ENCODE measurements at places on chromosomes 12 and 14.

DNA sequence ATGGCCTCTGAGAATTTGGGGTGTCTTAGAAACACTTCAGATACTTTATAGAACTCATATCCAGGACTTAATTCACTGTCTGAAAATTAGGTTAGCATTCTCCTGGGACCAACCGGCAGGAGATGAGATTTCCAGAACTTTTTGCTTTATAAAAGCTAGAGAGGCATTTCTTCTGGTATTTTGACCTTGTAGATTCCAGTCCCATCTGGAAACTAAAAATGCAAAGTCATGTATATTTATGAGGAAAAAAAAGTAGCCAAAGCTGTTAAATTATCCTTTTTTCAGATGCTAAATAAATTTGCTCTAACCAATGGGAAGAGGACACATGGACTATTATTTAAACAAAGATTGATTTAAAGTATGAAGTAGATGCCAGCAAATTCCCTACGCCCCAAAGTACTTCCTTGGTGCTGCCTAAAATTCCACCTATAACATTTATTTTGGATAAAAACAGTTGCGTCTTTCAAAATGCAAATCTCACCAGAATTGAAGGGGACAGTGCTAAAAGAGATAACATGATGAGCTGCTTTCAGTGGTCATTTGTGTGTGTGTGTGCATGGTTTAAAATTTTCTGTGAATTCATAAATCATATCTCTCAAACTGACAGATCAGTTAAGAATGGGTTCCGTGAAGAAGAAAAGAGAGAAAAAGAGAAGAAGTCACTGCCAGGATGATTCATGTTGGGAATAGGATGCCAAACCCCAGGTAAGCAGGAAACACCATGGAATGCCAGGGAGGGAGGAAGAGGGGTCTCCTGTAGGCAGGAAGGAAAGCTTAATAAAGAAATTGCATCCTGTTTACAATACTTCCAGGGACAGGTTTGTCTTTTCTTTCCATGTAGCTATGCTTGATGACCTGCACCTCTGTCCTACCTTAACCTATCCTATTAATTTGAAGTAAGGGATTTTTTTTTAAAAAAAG is 97.7 kb upstream of the RGS6 start:
- no peak for DNase-seq

- DNase-seq = no peak
Observed at GRCh38 chr14:87916103-87916885, 76.7 kb downstream of the GALC start.

DNA sequence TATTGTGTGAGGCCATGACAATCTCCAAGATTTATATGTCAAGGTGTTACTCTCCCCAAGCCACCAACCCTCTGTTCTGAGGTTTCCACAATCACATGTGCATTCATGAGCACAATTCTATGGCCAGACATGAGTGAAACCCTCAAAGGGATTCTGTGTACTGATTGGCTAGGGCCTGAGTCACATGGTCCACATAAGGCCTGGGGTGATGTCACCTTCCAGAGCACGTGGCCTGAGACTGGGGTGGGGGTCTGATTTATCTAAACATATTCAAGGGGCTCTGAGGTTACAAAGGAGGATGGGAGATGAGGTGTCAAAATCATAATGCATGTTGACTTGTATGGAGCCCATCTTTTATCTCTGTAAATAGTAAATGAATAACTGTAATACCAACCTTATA is 1369.9 kb upstream of the TMEM132C start:
- DNase-seq = no peak

DNA sequence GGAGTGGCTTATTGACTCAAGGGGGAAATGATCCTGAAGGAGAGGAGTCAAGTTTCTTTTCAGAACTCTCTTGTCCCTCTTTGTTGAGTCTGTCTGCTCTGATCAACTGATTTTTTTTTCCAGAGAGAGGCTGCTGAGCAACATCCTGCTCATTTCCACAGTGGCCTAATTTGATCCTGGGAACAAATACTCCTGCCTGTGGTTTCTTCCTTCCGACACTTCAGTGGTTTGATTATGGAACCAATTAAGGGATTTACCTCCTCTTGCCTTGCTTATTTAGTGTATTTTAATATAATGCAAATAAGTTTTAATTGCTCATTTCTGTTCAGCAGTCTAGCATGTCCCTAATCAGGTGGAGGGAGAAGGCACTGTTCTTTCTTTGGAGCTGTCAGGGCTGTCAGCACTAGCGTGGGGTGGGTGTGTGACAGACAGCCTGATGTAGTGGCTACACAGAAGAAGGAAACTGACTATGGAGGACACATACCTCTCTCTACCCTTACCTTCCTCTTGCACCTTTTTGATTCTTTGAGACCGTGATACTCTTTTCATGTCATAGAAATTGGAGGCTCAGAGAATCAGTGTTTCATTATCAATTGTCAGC is 344.9 kb upstream of the STXBP6 start:
- DNase-seq = no peak

DNA sequence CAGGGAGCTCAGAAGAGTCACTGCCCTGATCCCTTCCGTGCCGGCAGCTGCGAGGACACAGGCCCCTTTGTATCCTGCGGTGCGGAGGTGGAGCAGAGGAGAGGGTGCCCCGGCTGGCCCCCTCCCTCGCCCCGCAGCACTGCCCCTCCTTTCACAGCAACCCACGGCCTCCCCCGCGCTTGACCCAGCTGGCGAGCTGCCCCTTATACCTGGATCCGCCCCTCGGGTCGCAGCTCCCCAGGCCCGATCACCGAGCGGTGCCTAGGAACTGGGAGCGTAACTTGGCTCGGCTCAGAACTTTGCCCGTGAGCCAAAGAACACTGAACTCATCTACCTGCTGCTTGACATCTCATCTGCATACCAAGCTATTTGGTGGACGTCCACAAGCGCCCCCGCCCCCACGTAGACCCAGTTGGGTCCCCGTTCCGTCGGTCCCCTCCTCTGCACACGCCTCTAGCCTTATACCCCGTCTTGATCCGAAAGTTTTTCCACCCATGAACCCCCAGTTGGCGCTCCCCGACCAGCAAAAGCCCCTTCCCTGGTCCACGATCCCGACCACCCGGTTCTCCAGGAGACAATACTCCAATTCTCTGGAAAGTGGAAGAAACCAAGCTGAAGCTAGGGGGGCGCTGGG is 697 bp upstream of the DNAJC14 start:
- peak; percentile 7 for DNase-seq

DNA sequence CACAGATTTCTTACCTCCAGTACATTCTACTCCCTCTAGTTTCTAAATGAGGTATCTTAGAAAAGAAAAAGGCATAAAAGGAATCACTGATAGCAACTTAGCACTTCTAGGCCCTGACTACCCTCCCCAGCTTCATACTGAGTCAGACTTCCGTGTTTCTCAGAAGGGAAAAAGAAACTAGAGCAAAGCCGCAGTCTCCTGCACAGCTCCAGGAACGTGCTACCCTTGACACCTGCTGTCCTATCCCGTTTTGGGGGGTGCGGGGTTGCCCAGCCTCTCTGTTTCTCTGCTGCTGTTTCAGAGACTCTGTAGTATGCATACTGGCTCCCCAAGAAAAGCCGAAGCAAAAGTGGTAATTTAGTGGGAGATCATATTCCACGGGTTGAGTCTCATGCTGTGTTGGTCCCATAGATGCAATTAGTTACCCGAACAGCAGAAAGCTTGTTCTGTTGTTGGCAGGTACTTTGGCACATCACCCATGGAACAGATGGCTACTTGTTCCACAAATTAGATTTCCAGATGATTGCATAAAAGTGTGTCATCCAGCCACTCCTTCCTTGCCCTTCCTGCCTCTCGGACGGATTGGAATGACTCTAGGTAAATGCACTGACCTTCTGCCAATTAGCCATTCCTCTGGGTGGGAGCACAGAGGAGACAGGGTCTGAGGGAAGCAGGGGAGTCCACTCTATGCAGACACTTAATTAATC is 438.1 kb downstream of the FUT8 start:
- DNase-seq = peak; percentile 56

DNA sequence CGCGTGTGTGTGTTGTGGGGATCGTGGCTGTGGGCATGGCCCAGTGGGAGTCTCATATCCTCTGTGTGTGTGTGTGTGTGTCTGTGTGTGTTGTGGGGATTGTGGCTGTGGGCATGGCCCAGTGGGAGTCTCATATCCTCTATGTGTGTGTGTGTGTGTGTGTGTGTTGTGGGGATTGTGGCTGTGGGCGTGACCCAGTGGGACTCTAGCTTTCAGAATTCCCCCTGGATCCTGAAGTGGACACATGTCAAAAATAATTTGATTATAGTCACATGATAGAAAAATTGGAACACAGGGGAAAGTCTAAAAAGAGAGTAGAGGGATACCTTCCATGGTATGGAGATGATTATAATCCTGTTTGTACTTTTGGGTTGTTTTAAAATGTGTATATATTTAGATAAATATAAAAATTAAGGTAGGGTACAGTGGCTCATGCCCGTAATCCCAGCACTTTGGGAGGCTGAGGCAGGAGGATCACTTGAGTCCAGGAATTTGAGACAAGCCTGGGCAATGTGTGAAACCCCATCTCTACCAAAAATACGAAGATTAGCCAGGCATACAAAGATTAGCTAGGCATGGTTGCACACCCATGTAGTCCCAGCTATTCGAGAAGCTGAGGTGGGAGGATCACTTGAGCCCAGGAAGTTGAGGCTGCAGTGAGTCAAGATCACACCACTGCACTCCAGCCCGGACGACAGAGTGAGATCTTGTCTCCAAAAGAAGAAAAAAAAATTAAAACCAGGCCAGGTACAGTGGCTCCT is 11.0 kb downstream of the PAPLN start:
- no peak for DNase-seq

DNA sequence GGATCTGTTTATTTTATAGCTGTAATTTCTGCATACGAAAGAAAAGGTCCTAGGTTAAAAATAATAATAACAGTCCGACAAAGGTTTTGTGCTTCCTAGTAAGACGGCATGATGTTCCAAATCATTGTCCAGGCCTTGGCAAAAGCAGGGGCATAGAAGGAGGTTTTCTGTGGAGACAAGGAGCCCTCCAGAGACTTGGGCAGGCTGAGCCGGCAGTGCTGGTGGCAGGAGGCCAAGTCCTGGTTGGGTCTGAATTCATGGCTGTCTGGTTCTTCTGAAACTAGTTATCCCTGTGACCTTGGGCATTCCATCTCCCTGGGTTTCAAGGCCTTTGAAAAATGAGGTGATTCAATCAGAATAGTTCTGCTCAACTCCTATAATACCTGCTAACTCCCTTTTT is 44.0 kb downstream of the KCNK13 start:
- no peak for DNase-seq

- DNase-seq = no peak
Observed at GRCh38 chr12:86681060-86681459, 424.9 kb upstream of the MGAT4C start.

- DNase-seq = no peak
Observed at GRCh38 chr12:53798575-53798974, 46.8 kb upstream of the CISTR start.

GRCh38 chr12:94851396-94852028 is 152.0 kb downstream of the NDUFA12 start:
- no peak for DNase-seq

GRCh38 chr14:82724316-82724715 is 1190.7 kb upstream of the SEL1L start:
- DNase-seq = no peak

DNA sequence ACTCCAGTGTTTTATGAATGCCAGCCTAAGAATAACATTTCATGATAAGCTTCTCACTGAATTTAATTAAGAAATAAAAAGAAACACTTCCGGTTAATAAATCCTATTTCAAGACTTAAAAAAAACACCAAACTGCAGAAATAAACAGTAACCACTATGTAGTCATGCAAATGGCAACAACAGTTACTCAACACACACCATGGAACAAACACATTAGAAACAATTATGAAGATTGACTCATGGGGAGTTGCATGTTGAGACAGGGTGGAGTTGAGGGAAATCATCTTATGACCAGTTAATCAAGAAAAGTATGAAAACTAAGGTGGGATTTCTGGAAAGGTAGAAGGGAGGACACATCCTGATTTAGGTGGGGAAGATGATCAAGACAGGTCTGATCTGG is 52.7 kb downstream of the PLBD1 start:
- no peak for DNase-seq

DNA sequence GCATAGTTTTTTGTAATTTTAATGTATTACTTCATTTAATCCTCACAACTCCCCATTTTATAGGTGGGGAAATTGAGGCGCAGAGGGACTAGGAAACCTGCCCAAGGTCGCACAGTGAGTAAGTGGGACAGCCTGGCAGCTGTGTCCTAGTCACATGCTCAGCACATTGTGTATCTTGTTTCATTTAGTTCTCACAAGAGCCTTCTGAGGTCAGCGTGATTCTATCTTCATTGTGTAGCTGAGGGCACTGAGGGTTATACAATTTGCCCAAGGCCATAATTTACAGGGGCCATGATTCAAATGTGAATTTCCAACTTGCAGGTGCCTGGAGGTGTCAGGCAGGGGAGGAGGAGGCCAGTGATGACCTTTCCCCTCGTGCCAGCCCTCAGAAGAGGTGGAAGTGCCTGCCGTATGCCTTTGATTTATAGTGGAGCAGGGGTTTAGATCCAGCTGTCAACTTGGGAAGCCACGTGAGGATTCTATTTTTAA is 30.3 kb upstream of the SMOC1 start:
- DNase-seq = no peak

- DNase-seq = no peak
Observed at GRCh38 chr12:94805749-94806529, 155.6 kb upstream of the TMCC3 start.

DNA sequence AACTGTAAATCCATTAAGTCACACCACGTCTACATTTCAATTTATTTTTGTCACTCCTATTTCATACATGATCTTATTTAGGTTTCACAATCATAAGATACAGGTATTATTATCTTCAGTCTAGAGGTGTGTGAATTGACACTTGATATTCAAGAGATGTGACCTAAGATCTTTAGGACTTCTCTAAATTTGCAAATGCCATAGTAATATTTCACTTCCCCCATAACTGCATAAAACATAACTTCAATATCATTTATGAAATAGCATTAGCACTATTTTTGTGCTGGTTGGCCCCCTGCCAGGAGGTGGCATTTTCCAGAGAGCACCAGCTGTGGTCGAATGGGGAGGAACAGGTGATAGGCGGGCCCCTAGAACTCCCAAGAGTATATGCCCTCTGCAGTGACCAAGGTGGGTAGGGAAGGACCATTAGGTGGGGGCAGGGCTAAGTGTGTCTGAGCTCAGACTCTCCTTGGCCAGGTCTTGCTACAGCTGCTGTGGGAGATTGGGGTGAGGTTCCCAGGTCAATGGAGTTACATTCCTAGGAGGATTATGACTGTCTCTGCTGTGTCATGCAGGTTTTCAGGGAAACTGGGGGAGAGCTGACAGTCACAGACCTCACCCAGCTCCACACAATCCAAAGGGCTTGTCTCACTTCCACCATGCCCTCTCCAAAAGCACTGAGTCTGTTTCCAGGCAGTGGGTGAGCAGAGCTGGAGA is 49.2 kb upstream of the ERGIC2 start:
- no peak for DNase-seq

DNA sequence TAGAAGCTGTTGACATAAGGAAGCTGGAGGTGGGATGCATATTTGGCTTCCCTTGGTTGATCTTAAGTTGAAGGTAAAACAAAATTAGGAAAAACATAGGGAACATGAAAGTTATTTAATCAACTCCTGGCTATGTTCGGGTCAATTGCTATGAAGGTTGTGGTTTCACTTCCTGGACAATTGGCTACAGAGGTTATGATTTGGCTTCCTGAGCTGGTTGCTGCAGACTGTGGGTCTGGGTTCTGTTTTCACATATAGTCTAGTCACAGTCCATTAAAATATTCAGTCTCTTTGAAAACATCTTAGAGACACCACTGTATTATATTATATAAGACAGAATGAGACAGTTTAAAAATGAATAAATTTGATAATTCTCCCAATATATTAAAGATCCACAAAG is 895.2 kb upstream of the USP15 start:
- no peak for DNase-seq

- DNase-seq = peak; percentile 0
Observed at GRCh38 chr14:70289138-70289537, 70.3 kb downstream of the COX16 start.
